Activated T-cell treated with anti-CD3 and anti-CD28 coated beads, Interleukin-2, amount 50 U/mL, for 48 hours (primary cell): ENCODE measurements at places on chromosomes 13 and 19.

DNA sequence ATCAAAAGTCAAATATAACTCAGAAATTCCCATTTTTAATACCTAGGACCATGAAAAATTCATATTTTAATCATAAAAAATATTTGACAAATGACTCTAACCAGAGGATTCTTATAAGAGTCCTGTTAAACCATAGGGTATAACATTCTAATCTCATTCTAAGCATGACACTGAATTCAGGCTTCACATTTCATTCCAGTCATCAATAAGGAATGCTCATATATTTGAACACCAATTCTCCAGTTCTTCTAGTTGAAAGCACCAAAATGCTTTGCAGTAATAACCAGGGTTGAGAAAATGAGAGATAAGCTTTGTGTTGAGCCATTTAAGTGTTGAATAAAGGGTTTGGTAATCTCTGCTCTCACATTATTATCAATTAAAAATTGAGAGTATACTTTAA lies 147.5 kb downstream of the VWA8 start:
- DNase-seq = no peak

GRCh38 chr19:18417250-18418028 lies 1.8 kb upstream of the SSBP4 start:
- no peak for DNase-seq

DNA sequence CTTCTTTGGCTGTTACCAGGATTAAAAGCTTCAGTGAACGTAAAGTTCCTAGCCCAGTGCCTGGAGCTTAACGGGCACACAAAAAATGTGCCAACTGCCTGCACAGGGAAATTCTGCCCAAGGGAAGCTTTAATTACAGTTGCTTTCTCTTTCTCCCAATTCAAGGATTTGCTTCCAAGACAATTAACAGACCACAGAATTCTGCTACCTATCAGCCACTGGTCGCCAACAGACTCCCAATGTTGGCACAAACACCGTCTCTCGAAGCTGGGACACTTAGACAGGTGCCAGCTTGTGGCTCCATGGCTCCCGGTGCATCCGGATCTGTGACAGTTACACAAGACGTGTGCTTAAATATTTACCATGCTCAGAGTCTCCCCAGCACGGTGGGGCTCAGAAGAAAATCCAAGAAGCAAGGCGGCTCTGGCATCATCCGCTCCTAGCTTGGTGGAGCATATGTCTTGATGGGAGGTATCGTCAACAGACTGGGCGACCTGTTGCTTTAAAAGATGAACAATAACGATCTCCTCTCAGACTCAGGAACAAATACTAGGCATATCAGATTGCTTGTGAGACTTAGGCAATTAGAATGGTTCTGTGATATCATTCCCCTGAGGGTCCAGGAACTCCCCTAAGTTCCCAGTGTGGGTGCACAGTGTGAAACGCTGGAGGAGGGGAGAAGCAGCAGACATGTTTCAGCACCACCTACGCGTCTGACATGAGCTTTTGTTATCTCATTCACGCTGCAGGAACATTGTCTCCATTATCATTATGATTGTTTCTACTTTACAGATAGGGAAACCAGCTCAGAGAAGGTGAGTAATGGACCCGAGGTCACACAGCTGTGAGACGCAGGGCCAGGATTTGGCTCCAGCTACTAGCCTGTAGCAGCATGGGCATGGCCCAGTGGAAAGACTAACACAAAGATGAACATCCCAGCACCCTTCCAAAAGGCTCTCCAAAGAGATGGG lies 61.6 kb downstream of the ALOX5AP start:
- no peak for DNase-seq

- no peak for DNase-seq
Measured at GRCh38 chr13:59337070-59337469, 826.7 kb downstream of the DIAPH3 start.

- no peak for DNase-seq
Measured at GRCh38 chr19:18730885-18731513, 47.5 kb downstream of the CRTC1 start.

GRCh38 chr13:102913914-102914313 lies 68.1 kb downstream of the ERCC5 start:
- DNase-seq = no peak

- DNase-seq = no peak
Measured at GRCh38 chr13:101115762-101116171, 300.5 kb downstream of the NALCN start.

DNA sequence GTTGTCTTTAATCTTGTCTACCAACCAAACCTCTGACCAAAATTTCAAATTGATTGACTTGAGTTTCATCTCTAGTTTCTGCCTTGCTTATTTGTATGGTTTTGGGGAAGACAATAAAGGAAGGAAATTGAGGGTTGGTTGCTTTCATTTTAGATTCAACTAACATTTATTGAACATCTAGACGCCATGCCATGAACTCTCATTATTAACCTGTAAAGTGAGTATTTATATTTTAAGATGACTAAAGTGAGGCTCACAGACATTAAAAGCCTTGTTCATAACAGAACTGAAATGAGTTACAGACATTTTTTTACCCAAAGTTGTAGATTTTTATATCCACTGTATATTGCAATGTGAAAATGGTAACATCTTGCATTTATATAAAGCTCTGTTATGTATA lies 239.3 kb downstream of the LMO7 start:
- no peak for DNase-seq

DNA sequence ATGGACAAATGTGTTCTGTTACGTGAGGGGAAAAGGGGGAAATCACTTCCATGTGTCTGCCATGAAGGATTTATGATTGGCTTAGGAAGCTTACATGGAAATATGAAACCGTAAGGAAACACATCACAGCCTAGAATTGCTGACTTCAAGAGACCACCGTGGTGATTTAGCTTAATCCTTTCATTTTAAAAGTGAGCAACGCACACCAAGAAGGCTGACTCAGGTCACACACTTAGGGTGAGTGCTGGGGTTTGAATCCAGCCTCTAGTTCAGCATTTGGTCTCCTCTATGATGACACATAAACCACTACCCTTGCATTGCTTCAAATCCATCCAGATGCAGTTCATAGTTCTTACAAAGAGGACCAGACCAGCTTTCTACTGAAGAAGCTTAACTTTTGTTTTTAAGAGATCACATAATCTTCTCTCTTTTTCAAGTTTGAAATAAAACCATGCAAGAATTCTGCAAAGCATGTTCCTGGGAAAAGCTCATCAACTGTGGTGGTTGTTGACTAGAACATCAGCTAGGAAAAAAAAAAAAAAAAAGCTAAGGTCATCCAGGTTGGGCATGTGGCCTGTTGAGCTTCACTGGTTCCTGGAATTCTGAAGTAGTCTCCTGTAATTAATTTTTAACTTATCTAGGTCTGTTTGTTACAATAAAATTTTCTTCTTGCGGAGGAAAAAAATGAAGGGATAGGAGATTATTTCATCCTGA lies 60.2 kb upstream of the KL start:
- no peak for DNase-seq

DNA sequence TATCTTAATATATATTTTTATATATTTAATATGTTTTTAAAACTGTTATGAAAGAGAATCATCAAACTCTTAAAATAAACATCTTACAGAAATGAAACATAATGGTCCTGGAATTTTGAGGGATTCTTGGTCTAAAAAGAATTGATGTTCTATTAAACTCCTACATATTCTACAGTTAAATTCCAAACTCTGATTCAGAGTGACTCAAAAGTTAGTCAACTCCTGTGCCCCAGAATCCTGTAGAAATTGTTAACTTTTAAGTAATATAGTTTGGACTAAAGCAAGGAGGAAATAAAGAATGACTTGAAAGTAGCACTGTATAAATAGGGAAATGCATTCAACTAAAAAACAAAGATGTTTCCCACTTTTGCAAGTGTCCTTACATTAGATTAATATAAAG lies 47.7 kb downstream of the FNDC3A start:
- DNase-seq = no peak

- DNase-seq = no peak
Measured at GRCh38 chr13:113169277-113170272, 11.1 kb downstream of the PROZ start.

- DNase-seq = no peak
Measured at GRCh38 chr19:4388337-4389063, 11.8 kb downstream of the SH3GL1 start.

DNA sequence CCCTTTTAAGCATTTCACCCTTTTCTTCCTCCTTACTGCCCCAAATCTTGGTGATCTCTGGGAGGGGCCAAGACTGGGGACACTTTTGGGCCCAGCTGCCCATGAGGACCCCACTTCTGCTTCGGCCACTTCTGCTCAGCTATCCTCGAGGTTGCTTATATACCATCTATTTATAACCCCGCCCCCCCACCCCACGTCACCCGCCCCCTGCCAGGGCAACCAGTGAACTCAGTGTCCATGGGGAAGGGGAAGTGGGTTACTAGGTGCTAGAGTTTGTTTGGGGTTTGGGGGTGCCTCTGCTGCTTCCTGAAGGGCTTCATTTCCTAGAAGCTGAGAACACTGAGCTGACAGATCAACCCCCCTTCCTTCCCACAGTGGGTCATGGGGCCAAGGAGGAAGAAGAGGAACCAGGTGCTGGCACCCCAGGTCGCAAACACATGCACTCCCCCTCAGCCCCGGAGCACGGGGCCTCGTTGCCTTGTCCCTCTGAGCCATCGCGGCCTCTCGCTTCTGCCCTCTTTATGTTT lies 6.1 kb upstream of the ADGRE5 start:
- peak; percentile 72 for DNase-seq

DNA sequence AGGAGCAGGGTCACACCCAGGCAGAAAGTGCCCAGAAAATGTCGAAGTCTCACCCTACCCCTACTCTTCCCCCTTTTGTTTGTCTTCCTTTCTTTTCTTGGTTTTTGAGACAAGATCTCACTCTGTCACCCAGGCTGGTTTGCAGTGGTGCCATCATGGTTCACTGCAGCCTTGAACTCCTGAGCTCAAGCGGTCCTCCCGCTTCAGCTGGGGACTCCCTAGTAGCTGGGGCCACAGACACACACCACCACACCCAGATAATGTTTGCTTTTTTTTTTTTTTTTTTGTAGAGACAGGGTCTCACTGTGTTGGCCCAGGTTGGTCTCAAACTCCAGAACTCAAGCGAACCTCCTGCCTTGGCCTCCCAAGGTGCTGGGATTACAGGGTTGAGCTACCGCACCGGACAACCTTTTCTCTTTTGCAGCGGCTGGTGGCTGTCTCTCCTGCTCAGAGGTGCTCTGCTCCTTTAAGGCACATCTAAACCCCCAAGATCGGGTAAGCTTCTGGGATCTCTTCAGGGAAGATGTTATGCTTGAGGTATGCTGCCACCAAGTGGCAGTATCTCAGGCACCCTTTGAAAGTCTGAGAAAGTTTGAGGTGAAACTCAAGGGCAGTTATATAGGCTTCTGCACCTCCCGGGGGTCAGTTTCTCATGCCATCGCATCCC lies 22.4 kb upstream of the EBI3 start:
- no peak for DNase-seq

- DNase-seq = no peak
Measured at GRCh38 chr19:43814663-43815352, 12.3 kb upstream of the ZNF283 start.

GRCh38 chr13:70391678-70392077 lies 283.4 kb upstream of the KLHL1 start:
- no peak for DNase-seq
